ENCODE measurements at places on chromosomes 7 and 10.

GRCh38 chr7:21763818-21764217 lies 181.9 kb downstream of the CDCA7L start:
- DNase-seq: no peak

GRCh38 chr7:91880016-91880412 lies 488 bp downstream of the MTERF1 start:
- no peak for DNase-seq

DNA sequence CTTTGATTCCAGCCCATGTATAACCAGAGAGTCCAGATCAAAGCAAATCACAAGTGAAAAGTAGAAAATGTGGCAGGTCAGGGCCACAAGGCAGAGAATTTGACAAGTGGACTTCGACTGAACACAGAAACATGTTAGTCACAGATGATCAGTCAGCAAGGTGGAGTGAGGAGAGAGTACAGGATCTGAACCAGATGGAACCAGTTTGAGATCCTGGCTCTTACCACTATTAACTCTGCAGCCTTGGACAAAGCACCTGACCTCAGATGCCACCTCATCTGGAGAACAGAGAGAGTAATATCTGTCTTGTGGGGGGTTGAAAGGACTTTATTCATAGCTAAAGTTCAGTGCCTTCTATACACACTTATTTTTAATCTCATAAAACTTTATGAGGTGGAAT lies 4.4 kb downstream of the MRLN start:
- DNase-seq: no peak

- no peak for DNase-seq
These were observed 161.2 kb downstream of the JCAD start for GRCh38 chr10:29897999-29898716.

GRCh38 chr7:134051020-134051419 lies 76.1 kb upstream of the LRGUK start:
- no peak for DNase-seq

- DNase-seq: peak; percentile 70
These were observed 176.2 kb upstream of the ITGB1 start for GRCh38 chr10:33134011-33134751.

DNA sequence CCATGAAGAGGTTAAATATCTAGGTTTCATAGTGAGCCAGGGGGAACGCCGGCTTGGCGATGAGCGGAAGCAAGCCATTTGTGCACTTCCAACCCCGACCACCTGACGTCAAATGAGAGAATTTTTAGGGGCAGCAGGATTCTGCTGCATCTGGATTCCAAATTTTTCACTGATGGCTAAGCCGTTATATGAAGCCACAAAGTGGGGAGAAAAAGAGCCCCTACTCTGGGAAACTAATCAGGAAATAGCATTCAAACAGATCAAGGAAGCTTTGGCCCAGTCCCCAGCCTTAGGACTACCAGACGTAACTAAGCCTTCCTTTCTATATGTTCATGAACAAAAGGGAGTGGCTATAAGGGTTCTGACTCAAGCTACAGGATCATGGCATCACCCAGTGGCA lies 12.9 kb upstream of the ADCK2 start:
- DNase-seq: no peak

DNA sequence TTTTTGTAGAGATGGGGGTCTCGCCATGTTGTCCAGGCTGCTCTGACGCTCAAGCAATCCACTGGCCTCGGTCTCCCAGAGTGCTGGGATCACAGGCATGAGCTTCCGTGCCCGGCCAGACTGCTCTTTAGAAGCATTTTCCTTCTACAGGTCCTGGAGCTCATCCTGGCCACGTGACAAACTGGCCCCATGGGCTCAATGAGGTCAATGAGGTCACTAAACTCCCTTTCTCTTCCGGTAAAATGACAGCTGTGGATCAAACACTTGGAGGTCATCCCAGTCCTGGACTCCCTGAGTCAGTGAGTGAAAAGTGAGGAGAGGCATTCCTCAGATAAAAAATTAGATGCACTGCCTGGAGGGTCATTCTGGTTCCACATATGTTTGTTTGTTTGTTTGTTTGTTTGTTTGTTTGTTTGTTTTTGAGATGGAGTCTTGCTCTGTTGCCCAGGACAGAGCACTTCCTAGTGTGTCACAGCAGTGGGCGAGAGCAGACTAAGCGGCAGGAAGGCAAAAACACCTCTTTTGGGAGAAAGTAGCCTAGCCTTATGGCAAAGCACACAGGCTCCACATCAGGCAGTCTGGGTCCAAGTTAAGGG lies 134.9 kb downstream of the TNS3 start:
- no peak for DNase-seq

DNA sequence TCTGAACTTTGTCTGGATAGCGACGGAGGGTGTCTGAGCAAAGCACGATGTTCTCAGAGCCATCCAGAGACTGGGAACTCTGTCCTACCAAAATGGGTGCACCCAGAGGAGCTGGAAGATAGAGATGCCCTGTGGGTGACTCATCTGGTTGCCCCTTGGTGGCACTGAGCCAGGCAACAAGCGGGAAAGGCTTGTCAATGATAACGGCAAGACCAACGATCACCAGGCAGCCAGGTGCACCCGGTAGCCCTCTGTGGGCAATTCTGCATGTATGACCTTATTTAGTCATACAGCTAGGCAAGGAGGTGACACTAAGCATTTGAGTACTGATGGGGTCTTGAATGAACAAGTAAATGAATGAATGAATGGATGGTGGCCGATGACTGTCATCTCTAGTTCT lies 2.8 kb upstream of the ELN start:
- no peak for DNase-seq

- no peak for DNase-seq
These were observed 60.4 kb upstream of the FAM20C start for GRCh38 chr7:131781-132482.

- DNase-seq: no peak
These were observed 159.4 kb downstream of the GRID1 start for GRCh38 chr10:86207226-86207625.

DNA sequence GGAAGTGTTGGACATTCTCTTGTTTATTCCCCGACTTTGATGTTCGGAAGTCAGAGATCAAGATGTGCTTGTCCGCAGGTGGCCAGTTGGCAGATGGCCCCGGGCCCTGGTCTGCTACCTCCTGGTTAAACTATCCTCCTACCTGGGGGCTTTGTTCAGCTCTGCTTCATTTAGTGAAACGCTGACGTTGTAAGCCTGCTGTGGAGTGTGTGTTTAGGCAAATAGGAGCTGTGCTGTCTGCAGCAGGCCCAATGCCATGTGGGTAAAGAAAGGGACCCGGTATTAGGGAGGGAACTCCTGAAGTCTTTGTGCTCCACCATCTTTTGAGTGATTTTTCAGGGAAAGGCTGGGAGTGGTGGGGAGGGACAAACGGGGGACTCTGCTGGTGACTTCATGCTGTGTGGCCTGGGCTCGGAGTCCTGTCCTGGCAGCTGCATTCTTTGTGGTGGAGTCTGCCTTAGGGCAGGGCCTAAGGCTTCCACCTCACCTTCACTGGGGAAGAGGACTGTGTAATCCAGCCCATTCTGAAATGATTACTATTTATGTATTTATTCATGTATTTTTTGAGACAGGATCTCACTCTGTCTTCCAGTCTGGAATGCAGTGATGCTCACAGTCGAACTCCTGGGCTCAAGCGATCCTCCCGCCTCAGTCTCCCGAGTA lies 171.1 kb upstream of the KLF6 start:
- DNase-seq: no peak

GRCh38 chr10:1662438-1663025 lies 74.8 kb downstream of the ADARB2 start:
- no peak for DNase-seq

DNA sequence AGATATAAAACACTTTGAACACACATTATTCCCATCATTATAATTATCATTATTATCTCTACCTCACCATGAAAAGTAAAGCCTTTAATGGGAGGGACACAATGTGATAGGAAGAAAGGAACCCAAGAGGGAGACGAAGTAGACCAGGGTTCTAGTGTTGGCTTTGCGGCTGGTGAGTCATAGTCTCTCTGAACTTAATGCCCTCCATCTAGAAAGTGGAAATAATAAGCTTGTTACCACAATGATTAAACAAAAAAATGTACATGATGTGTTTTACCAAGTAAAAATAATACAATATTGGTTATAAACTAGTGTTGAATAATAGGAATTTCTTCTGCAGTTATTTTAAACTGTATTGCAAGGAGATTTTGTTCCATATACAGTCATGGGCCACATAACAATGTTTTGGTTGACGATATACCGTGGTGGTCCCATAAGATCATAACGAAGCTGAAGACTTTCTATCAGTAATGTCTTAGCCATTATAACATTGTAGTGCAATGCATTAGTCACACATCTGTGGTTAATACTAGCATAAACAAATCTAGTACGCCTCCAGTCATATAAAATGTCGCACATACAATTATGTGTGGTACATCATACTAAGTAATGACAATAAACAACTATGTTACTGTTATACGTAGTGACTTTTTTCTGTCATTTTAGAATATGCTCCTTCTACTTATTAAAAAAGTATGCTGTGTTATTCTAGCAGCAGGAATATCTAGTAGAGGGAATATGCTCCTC lies 450.6 kb upstream of the SORCS1 start:
- no peak for DNase-seq

- DNase-seq: no peak
These were observed 11.6 kb upstream of the PALD1 start for GRCh38 chr10:70466951-70467350.

- no peak for DNase-seq
These were observed 126.6 kb upstream of the GNAI1 start for GRCh38 chr7:80008039-80008438.

GRCh38 chr7:99397297-99397983 lies 11.0 kb downstream of the PDAP1 start:
- DNase-seq: no peak

DNA sequence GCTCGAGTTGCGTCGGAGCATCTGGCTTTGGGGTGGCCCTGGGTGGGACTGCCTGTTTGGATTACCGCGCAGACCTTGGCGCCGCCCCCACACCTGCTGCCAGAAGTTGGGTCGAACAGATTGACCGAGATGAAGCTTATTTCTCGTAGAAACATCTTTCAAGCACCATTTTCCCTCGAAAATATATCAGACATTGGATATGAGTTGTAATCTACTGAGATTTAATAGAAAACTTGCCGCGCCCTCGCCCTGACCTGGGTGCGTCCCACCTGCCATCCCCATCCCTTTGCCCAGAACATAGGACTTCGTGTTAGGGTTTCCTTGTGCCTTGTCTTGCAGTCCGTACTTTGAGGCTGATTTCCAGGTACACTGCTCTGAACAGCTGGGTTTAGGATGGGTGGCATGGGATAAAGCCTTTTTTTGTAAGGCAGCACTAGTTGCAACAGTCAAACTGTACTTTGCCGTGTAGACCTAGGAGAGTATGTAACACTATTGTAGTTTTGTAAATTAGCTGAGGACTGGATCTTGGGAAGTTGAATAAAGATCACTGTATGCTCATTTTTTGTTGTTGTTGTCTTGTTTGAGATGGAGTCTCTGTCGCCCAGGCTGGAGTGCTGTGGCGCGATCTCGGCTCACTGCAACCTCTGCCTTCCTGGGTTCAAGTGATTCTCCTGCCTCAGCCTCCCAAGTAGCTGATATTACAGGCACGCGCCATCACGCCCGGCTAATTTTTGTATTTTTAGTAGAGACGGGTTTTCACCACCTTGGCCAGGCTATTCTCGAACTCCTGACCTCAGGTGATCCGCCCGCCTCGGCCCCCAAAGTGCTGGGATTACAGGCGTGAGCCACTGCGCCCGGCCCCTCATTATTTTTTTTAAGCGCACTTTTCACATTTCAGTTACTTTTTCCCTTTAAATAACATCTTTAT lies 978 bp downstream of the OGDH start:
- no peak for DNase-seq

GRCh38 chr10:87038786-87039185 lies 18.7 kb downstream of the FAM25A start:
- no peak for DNase-seq

DNA sequence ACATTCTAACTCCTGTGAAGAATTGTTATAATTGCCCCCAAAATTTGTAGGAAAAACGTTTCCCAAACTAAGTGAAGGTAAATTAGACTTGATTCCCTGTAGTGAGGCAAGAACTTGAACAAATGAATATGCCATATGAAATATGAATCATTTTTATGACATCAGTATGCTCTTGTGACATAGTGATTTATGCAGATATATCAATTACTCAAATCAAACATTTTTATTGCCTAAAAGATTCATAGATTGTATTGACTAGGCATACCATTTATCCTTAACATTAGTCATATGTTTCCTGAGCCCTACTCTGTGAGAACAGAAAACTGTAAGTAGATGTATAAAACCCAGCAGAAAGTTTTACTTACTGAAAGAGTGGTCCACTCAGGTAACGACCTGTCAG lies 245.6 kb downstream of the MALRD1 start:
- DNase-seq: no peak

DNA sequence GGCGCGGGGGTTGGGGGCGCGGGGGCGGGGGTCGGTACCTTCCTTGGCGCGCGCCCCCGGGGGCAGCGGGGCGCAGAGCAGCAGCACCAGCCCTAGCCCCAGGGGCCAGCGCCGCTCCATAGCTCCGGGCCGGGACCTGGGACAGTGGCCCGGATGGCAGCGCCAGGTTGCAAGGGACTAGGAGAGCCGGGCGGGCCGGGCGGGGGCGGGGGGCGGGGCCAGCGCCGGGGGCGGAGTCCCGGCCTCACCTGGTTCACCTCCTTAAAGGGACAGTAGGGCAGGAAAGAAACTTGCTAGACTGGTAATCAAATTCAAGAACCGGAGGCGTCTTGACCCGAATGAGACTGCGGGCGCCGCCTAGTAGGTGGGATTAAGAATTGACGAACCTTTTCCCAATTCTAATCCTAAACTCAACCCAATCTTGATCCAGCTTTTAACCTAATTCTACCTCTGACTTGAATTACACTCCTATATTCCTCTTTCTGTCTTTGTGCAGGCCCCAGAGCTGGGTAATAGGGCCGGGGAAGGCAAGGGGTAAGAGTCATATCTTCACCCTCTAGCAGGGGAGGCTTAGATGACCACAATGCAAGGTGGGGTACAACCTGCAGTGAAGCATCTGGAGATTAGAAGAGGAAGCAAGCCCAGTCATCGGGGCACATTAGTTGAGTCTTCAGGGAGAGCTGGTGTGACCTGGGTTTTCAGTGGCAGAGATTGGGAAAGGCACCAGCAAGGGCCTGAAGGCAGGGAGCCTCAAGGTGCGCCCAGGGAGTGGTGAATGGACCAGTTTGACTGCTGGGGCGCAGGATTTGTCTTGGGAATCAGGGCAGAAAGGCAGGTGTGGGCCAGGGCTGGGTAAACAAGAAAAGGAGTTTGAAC lies at the start of gene EPHA1:
Gene EPHA1, minus strand, starts transcription at position 171 of the 876 bp plus-strand sequence. Its CDS starts 51 bp downstream, at position 120.
- peak; percentile 30 for DNase-seq

DNA sequence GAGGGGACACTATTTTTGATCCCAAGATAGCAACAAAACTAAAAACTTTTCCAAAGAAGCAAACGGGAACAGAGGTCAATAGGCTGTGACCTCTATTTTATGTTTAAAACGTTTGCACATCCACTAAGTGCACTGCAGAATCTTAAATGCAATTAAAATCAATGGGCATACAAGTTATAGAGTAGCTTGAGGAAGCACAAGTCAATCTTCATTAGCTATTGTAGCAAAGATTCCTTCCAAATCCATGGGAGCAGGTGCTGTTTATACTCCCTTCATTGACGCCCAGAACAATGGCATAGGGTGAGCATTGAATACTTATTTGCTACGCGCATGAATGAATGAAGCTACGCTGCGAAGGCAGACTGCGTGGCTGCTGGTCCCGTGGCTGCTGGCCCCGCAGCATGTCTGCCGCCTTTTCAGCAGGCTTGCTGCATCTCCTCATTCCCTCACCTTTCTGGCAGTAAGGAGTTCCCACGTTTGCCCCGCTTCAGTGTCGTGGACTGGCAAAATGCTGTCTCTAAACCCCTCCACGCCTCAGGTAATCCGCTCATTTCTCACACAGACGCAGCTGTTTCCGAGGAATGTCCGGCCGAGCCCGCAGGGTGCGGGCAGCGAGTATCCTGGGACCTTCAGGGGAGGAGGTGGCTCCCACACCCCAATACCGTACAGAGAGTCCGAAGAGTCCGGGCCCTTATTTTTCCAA lies 754 bp upstream of the PHYHIPL start:
- DNase-seq: no peak
